Hindlimb muscle (tissue), 1 donor: ENCODE measurements at places on chromosomes 16 and 17.

DNA sequence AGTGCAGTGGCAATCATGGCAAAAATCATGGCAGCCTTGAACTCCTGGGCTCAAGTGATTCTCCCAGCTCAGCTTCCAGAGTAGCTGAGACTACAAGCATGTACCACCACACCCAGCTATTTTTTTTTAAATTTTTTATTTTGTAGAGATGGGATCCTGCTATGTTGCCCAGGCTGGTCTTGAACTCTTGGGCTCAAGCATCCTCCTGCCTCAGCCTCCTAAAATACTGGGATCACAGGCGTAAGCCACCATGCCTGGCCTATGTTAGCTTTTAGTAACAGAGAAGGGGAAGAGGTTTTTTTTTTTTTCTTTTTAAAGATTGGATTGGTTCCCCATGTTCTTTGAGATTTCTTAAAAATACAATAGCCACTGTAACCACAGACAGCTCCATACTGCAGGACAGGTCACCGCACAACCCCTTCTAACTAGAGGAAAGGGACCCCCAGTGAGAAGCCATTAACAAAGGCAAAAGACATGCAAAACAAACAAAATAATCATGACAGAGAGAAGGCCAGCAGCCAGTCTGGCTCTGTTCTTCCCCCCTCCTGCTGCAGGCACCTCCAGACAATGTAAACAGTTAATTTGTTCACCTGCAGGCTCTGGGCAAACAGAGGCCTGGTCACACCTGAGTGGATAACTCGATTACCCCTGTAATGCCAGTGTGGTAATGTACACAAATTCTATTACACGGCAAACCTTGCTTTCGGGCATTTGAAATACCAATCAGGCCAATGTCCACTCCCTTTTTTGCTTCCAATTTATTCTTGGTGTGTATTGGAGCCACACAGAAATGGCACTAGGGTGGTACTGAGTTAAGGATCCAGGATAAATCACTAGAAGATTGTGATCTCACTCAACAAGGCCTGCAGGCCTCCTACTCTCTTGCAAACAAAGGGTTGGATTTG lies 52.9 kb downstream of the SNX11 start:
- DNase-seq: no peak

DNA sequence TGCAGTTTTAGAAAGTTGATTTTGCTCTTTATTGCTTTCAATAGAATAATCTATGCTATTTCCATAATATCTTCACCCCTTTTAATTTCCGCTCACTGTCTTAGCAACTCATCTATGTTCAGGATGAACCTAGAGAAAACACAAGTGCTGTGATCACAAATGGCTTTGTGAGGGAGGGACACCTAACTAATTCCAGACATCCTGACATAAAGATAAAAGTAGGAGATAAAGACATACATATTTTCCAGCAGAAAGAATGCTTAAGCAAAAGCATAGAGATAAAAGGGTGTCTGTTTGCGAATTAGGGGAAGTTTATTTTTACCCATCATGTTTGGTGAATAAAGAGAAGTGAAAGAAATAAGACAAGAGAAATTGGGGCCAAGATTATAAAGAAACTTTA lies 254.2 kb downstream of the KCNJ2 start:
- no peak for DNase-seq

DNA sequence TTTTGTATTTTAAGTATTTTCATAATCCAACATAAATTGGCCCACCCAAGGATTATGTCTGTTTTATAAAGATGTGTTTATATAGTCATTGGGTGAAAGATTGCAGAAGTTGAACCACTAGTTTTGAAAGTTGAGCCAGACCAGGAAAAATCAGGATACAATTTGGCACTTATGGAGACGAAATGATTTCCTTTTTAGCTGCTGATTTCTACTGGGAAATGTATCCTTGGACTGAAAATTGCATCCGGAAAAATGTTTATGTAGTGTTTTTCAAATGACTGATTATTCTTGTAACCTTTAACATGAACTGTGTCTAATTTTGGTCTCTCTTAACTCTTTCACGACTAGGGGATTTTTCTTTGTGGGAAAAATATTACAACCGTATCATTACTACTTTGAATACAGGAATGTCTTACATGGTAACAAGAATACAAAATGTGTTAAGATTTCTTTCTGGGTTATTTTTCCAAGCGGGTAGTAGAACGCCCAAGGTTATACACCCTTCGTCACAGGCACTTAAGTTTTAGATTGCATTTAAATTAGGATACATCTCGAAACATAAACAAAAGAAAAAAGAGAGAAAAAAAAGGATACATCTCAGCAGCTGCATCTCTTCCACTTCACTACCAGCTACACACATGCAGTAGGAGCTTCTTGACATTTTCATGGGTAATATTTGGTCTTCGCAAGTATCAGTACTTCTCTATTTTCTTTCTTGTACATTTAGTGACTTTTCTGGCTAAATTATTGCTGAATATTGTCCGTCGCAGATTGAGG lies 273.0 kb upstream of the TBX2 start:
- no peak for DNase-seq

DNA sequence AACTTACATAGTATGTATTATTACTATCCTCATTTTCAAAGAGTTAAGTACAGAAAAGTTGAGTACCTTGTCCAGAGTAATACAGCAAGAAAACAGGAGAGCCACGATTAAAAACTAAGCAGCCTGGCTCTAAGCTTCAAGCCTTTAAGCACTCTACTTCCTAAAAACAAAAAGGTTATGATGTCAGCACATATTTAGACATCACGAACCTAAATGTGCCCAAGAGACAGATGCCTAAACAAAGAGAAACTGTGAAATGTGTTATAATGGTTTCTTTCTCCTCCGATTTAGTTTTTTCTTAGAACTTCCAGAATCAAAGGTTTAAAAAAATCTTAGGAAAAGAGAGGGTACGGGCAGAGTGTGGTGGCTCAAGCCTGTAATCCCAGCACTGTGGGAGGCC lies 151.0 kb downstream of the VPS53 start:
- no peak for DNase-seq

DNA sequence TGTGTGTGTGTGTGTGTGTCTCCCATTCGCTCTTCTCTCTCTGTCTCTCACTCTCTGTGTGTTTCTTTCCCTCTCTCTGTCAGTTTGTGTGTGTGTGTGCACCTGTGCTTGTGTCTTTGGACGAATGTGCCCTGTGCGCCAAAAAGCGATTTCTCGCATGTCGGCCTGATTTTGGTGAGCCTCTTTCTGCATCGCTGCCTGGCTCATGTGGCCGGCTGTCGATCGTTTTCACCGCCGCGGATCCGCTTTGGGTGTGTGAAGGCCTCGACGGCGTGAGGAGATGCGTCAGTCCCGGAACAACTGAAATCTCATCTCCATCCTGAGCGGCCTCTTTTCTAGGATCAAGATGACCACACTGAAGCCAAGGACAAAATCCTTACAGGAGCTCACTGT lies 609.0 kb downstream of the KCNJ18 start:
- DNase-seq: no peak

- DNase-seq: no peak
Measured at GRCh38 chr17:81315129-81315884, 20.2 kb upstream of the SLC38A10 start.

DNA sequence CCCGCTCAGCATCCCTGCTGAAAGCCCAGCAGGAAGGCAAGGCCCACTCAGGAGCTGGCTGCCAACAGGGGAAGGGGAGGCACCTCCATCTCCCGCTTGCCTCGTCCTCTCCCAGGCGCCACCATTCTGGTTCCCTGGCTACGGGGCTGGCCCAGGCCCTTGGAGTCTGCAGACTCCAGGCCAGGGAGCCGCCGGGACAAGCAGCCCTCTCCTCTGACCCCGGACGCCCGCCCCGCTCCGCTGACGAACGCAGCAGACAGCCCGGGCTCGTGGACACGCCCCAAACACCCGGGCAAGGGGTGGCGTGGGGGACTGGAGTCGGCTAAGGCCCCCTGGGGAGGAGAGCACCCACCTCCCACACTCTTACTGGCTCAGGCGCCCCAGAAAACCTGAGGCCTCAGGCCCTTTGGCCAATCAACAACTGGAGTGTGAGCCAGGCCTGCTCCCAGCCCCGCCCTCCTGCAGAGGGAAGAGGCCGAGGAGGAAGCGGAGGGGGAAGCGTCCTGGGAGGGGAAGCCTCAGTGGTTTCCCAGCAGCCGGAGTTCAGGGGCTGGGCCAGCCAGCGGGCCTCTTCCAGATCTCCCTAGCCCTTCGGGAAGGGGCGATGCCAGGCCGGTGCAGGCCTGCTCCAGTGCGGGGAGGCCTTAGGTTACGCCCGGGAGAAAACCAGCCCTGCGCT lies 4.2 kb downstream of the MNT start:
- DNase-seq: peak; percentile 92

- DNase-seq: peak; percentile 81
Measured at GRCh38 chr17:67290711-67291291, 45.8 kb upstream of the HELZ start.

DNA sequence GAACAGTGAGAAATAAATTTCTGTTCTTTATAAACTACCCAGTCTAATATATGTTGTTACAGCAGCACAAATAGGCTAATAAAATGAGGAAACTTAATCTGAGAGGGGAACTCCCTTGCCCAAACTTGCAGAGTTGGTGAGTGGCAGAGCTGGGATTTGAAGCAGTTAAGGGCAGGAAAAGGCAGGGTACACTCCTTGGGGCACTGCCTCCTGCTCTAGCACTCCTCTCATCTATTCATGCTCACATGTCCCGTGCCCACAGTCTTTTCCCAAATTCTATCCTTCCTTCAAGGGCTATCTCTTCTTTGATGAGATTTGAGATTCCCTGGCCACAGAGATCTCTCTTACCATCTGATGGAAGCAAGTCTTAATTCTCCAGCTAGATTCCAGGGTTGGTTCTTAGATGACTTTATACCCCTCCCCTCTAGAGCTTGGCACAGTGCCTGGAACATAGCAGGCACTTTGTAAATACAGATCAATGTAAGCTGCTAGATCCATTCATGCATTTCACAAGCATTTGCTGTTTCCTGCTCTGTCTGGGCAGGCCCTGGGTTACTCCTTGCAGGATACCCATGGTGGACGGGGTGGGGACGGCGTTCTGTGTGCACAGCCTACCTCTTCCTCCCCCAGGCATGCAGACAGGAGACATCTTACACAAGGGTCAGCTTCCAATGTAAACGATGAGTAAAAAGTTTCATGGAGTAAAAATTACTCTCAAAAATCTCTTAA lies 39.2 kb upstream of the ABCC12 start:
- DNase-seq: no peak

DNA sequence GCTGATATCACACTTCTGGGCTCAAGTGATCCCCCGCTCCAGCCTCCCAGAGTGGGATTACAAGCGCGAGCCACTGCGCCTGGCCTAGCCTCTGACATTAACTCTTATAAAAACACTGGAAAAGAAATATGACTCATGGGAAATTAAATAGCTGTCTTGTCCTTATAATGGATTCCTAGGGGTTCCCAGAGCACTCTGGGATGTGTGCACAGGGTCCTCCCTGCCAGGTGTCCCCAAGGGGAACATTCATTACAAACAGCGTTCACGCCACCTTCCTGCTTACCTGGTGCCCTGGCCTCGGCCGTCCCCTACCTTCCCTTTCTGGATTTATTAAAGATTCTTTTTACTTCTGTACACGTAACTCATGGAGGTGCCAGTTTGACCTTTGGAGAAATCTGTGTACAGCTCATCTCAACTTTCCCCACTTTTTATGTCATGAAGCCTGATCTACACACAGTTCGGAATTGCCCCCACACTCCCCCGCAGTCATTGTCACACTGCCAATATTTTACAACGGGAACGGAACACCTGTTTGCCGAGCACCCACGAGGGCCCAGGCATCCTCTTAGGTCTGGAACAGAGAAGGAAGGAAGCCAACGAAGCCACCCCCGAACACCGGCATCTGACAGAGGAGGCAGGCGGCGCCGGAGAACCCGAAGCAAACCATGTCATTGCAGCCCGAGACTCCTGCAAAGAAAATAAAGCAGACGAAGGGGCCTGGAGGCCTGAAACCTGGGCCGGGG lies 39.7 kb upstream of the MEAK7 start:
- DNase-seq: no peak

DNA sequence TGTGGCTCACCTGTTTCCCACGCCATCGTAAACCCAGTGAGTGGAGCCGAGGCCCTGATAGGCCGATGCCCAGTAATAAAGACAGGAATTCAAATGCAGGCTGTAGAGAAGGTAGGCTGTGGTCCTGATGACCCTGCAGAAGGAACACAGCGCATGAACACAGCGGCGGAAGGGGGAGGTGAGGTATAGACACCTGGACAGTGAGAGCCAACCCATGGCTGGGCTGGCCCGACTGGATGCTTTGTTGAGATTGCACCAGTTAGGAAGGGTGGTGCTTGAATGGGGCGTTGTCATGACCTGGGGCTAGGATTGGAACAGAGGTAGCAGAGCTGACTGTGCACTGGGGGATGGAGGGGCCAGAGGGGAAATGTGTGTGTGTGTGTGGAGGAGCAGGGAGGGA lies 59.2 kb downstream of the CNGB1 start:
- DNase-seq: no peak

GRCh38 chr16:23757116-23757515 lies 2.3 kb downstream of the CHP2 start:
- DNase-seq: no peak

DNA sequence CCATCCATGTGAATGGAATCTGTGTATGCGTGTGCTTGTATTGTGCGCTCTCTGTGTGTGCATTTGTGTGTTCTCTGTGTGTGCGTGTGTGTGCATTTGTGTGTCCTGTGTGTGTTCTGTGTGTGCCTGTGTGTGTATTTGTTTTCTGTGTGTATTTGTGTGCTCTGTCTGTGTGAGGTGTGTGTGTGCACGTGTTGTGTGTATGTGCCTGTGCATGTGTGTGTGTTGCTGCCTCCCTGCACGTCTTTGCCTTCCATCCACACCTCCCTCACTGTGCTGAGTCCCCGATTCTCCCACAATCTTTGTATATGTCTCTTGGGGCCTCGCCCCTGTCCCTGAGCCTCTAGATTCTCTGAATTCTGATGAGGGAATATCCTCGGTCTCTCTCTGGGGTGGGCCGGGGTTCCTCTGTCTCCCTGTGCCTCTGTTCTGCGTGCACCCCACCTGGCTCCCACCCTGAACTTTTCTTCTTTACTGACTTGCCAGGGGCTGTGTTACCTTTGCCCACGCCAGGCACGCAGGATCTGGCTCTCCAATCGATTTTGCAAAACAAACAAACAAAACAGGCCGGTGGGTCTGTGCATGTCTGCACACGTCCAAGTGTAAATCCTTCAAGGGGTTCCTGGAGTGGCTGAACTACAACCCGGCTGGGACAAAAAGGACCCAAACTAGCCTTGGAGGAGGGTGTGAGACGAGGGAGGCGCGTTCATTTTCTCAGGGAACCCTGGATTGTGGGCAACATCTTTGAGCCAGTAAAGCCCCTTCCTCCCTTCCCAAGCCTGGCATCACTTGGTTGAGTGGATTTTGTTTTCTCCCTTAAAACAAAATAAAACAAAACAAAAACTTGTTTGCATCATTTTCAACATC lies 8.1 kb upstream of the FOXF1 start:
- no peak for DNase-seq
